ENCODE measurements at places on chromosomes 5 and 9.

DNA sequence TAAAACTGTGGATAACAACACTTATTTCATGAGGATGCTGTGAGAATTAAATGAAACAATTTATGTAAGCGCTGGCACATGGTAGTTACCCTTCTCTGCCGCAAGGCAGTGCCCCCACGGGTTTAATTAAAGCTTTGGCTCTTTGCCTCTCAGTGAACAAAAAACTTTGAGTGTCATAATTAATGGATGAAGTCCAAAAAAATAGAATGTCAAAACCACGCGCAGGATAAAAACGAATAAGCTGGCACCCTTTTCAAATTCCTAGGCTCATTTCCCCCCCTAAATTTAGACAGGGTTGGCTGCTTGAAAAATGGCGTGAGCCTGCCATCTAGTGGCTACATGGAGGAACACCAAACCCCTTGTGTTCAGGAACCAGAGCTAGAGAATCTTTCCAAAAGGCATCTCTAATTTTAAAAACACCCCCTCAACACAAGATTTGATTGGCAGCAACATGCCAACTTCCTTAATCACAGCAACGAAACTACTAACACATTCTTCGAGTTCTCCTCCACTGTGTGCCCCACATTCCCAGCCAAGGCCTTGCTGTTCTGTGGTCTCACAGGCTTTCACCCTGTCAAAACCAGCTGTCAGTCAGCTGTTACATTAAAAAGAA, 29.0 kb upstream of the CCNG1 start:
- DNase-seq = peak; percentile 33

DNA sequence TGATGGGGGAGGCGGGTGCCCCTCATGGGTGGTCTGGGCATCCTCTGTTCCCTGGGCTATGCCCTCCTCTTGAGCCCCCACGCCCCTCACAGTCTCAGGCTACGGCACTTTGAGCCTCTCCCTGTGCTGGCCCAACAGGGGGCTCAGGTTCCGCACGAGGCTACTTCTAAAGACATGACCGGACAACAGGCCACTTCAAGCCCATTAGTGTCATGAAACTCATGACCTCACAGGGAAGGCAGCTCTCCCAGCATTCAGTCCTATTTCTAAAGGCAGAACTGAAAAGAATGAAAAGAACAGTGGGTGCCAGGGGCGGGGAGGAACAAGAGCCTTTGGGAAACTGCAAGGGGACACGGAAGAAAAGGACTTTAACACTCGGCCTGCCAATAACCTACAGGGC, 45.0 kb downstream of the COL23A1 start:
- no peak for DNase-seq

DNA sequence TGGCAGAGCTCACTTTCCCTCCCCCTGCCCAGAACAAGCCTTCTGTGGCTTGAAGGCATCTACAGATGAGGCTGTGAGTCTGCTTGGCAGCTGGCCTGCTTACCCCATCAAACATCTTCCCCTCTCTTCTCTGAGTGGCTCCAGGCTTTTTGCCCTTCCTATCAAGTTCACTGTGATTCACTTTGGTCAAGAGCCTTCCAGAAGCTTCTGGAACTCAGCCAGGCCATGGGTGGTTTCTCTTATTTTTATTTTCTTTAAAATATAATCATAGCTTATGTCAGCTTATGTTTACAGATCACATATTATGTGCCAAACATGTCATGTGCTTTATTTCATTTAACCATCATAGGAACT, 267.0 kb downstream of the SEC61B start:
- no peak for DNase-seq

DNA sequence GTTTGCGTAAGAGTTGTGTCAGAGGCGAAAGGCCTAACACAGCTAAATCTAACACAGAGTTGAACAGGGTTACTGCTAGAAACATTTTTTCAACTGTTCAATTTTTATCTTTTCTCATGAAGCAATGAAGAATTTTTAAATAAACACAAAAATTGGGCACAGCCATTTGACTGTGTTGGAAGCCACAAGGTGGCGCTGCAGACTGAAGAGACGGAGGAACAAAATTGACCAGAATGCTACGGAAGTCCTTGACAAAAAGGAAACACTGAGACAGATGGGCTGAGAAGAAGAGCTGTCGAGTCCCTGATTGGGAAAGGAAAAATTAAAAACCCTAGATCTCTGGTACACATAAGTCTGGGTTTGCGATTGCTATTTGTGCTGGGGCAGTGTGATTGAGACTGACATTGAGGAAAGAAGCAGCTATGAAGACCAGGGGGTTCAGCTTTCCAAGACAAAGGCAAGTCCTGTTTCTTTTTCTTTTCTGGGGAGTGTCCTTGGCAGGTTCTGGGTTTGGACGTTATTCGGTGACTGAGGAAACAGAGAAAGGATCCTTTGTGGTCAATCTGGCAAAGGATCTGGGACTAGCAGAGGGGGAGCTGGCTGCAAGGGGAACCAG, at the start of gene PCDHB9:
TSS of gene PCDHB9 (plus strand) at position 265 of the 616 bp plus-strand sequence. CDS start at position 423, 158 bp downstream.
- no peak for DNase-seq

GRCh38 chr5:32949286-32949970, 238.3 kb downstream of the NPR3 start:
- no peak for DNase-seq

DNA sequence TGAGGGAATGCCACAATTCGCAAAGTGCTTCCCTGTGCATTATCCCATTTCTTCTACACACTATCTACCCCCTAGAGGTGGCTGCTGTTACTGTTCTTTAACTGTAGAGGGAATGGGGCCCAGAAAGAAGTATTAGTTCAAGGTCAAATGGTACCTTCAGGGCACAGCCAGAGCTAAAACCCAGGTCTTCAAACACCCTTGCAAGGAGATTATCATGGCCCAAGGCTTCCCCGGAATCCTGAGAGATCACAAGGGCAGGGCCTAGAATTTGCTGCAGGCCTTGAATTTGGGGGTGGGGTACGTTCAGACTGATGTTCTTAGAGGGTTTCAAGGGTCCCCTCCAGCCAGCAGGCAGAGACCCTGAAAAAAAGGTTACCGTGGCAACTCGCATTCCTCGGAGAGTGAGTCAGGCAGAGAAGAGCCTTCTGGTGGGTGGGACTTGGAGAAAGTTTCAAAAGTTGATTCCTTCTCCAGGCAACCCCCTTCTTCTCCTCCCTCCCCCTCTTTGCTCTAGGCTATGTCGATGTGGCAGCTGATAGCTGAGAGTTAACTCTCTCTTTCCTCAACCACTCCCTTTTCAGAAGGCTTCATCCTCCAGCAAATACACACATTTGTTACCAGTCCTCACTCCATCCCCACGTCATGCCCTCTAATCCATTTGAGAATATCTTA, 1.9 kb downstream of the SPARC start:
- DNase-seq = peak; percentile 73

DNA sequence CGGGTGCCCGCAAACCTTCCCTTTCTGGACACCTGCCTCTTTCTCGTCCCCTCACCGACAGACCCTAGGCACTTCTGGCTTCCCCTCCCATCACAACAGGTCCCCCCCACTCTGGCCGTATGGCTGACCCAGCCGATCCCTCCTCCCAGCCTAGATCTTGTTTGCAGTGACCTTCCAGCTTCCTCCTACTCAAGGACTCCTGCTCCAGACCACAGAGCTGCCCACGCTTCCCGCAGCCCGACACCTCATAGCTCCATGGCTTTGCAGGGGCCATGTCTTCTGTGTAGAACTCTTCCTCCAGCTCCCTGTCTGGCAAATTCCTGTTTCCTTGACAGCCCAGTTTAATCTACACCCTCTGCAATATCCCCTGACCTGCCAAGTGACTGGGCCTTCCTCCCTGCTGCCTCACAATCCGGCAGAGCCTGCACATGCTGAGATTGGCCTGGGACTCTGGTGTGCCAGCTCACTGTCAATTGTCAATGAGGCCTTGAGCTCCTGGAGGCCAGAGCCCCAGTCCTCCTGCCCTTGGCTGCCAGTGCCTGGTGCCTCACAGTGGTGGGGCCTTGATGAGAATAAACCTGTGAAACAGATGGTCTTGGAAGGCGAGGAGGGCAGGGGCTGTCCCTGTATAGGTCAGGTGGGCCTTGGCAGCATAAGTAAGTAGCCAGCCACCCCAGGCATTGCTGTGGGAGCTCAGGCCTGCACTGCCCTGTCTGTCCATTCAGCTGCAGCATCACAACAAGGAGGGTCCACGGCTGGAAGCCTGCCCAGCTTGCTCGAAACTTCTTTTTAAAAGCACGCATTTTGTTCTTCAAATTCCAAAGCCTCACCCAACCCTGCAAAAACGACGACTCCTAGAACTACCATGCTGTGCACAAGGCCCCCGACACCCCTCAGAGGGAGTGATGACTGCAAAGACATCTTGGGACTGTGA, 50.5 kb downstream of the GADD45G start:
- no peak for DNase-seq

DNA sequence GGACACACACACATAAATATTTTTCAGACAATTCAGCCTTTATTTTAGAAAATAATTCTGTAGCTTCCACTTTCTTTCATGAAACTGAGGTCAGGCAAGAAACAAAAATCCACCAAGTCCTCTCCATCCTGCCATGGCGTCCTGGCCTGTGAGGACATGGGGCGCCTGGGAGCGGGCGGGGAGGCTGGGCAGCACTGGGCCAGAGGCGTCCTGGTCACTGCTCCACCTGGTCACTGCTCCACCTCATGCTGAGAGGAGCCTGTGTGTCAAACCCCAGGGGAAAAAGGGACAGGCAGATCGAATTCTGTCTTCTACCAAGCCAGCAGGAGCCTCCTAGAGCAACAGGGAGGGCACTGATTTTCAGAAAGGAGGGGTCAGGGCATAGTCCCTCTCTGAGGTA, 12.1 kb downstream of the MGAT1 start:
- no peak for DNase-seq
